ENCODE measurements at places on chromosomes 7 and 10.
A peak's percentile ranks its signal among the peaks of the same experiment; 100 is the strongest.

DNA sequence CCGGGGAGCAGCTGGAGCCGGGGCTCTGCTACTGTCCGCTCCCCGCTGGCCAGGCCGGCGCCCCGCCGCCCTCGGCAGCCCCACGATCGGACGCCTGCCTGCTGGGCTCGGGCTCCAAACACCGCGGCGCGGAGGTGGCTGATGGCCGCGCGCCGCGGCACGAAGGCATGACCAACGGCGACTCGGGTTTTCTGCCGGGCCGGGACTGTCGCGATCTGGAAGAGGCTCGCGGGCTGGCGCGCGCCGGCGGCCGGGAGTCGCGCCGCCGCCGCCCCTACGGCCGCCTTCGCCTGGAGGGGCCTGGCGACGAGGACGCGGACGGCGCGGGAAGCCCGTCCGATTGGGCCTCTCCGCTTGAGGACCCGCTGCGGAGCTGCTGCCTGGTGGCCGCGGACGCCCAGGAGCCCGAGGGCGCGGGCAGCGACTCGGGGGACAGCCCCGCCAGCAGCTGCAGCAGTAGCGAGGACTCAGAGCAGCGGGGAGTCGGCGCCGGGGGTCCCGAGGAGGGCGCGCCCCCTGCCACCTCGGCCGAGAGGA, 570 bp downstream of the TBC1D12 start:
- DNase-seq, result peak; percentile 64

DNA sequence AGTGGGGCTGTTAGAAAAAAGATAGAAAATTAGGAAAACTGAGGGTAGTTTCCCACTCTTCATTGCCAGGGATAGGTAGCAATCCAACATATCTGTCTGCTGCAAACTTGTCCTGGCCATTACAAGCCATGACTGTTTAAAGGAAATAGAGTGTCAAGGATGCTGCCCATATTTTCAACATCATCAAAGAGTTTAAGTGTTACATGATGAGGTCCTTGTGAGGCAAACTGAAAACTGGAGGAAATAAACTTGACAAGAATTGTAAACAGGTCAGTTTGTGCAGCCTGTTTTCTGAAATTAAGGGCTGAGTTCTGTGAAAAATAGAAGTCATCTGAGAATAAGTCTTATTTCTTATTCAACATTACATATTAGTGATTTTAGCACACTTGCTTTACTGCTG, 78.0 kb downstream of the VWDE start:
- DNase-seq, result no peak

GRCh38 chr7:31372231-31372959, 31.9 kb upstream of the NEUROD6 start:
- DNase-seq, result no peak

DNA sequence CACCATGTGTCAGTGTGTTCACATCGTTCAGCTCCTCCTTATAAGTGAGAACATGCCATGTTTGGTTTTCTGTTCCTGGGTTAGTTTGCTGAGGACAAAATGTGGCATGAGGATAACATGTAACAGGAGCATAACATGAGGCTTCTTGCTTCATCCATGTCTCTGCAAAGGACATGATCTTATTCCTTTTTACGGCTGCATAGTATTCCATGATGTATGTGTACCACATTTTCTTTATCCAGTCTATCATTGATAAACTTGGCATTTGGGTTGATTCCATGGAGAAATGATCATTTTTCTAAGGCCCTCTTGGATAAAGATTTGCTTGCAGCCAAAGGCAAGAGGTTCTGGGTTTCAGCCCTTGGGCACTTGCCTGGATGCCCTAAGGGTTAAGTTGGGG, 128.5 kb upstream of the ZEB1 start:
- DNase-seq, result no peak

DNA sequence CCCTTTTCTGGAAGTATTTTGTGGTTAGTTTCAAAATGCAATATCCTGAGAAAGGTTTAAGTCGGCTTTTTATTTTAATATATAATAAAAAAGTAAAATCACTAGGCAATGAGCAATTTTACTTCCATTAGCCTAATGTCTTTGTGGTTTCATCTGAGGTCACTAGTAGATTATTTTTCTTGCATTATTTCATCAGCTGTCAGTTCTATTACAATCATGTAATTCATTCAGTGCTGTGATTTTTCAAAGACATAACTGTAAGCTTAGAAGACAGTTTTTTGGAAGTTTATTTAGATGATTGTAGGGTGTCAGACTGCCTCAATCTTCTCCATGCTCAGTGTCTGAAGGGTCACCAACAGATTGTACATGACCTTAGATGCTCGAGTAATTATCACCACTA, 568.0 kb upstream of the GALNT17 start:
- DNase-seq, result no peak

DNA sequence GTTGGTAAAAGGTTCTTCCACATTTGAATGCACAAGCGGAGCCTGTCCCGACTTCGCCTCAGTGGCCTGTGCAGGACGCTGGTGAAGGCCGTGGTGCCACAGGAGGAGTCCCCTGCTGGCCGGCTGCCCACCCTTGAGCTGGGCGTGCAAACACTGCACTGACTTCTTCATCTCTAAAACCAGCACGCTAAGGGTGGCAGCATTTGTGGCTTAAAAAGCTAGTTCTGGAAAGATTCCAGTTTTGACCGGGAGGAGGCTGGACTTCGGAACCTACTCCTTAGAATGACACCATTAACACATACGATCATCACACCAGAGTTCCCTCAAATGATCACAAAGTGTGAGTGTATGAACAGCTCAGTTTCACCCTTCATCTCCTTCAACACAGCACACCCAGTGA, 102.4 kb downstream of the SMURF1 start:
- DNase-seq, result no peak

DNA sequence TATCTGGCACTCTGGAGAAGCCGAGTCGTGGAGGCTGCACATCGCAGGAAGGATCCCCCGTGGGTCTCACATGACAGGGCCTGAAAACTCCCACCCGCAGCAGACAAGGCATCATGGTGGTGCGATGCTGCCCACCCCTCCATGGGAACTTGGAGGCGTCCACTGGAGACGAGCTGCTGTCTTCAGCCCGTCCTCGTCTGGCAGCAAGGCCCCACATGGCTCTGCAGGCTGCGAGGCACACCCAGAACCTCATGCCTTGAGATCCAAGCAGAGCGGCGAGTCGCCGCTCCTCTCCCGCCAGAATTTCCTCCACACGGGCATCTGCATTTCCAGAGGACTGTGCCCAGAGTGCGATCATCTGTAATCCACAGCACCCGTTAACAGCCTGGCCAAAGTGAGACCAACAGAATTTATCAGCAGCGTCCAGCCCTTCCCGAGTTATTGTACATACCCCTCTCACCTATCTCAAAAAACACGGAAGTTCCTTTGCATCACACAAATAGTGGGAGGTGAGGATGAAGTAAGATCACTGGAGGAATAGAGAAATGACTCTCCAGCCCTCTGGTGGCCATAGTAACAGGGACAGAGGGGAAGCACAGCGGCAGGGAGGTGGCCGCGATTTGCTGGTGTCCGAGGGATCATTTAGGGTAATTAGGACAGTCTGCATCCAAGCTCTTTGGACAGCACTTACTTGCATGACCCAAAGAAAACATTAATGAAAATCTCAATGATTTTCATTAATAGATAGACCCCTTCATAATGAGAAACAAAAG, 292.4 kb downstream of the USP6NL start:
- no peak for DNase-seq

DNA sequence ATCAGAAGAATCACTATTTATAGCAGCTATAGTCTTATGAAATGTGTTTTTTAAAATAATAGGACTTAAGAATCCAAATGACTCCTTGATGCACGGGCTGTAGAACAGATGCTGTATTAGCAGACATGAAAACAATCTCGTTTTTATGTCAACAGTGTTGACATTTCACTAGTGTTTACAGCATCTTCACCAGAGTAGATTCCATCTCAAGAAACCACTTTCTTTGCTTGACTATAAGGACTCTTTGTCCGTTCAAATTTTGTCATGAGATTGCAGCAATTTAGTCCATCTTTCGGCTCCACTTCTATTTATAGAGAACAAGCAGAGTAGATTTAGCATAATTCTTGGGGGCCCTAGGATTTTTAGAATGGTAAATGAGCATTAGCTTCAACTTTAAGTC, 295.1 kb downstream of the EXOC4 start:
- DNase-seq, result no peak

DNA sequence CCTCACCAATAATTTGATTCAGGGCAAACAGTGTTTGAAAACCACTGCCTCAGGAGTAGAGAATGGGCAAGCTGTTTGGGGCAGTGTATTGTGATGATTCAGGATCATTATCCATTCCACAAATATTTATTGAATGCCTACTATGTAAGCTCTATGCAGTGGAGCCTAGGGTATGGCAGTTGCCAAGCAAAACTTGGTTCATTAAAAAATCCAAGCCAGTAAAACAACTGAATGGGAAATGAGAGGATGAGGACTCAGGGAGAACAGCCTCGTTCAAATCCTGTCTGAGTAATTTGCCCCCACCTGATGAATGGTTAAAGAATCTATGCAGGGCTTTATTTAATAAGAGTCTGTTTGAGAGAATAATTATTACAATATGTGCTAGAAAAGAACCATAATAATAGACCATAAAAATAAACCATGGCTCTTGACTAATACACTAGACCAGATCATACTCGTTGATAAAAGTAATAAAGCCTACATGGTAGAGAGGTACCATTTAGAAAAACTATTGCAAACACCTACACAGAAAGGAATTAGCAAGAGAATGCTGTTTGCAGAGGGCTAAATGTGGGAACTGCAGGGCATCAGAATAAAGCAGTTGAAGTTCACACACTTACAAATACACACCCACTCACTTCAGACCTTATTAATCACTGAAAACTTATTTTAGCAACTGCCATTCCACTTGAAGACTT, 71.7 kb downstream of the CREB5 start:
- peak; percentile 44 for DNase-seq

Measured in GM03348 (cell line).